ENCODE measurements at places on chromosomes 12 and 14. TPM values are rescaled to one million over a fixed set of nuclear protein-coding genes. Genes with fewer than 3 reads are reported as not detected.
A peak's percentile ranks its signal among the peaks of the same experiment; 100 is the strongest.

GRCh38 chr12:112686373-112686772 lies 105.2 kb upstream of the RPH3A start:
- DNase-seq = no peak

Gene IRAK4
- total RNA-seq = 23.6 TPM

- DNase-seq = peak; percentile 62
These were observed 64.1 kb upstream of the PPP4R3A start for GRCh38 chr14:91573894-91574837.

Gene B4GALNT1
- 0.28 TPM for total RNA-seq

DNA sequence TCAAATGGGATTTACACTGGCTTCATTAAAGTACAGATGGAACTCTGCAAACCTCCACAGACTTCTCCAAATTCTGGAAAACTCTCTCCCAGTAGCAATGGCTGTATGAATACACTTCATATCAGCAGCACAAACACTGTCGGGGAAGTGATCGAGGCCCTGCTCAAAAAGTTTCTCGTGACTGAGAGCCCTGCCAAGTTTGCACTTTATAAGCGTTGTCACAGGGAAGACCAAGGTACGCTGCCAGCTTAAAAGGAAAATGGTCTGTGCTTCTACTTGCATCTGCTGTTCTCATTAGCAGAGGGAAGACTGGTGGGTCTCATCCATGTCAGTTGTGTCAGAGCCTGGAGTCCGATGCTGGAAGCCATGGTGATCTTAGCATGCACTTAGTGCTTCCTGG lies 71.0 kb downstream of the GNS start:
- no peak for DNase-seq

Gene FGD6
- total RNA-seq = 25.4 TPM

DNA sequence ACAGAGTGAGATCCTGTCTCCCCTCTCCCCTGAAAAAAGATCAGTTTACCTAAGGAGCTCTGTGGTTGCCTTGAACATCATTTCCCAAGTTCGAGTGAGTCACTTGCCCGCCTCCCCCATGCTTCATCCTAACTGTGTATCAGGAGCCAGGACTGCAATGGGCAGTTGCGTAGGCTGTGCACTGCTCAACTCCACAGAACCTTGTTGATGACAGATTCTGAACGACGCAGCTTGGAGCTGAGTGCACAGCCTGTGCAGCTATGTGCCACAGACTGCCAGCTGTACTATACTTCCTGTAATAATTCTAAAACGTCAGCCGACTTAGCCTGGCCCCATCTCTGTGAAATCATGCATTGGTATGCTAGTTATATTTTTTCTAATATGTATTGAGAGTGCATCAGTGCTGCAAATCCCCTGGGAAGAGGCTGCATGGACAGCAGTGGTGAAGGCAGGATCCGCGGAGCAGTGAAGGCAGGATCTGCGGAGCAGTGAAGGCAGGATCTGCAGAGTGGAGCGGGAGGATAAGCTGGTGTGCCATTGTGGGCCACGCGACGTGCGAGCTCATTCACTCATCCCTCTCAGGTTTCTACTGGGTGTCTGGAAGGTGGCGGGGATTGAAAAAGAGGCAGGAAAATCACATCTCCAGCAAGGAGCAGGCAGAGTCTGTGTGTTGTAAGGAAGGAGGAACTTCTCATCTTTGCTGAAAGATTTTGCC lies 80.8 kb downstream of the GALNT9 start:
- peak; percentile 26 for DNase-seq

DNA sequence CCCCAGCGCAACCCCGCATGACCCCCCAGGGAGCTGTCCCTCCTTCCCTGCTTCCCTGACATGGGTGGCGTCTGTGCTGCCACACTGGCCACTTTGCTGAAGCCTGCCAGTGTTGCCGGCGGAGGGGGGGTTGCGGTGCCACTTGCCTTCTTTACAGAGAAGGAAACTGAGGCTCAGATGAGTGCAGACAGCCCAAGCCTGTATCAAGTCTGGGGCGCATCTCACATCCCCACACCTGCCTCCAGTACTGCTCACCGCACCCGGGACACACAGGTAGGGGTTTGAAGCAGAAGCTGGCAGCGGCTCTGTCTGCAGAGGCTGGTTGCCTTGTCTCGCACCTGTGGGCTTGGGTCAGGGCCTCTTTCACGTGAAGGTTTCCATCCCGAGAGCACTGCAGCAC lies 104.7 kb upstream of the RTL1 start:
- DNase-seq = no peak

GRCh38 chr14:91839749-91840148 lies 27.6 kb downstream of the TC2N start:
- DNase-seq = no peak

- DNase-seq = no peak
These were observed 54.4 kb upstream of the C12orf50 start for GRCh38 chr12:88083634-88084033.

Gene CCDC175
- total RNA-seq = 0.24 TPM

- no peak for DNase-seq
These were observed 91.9 kb downstream of the KIF26A start for GRCh38 chr14:104230119-104230815.

DNA sequence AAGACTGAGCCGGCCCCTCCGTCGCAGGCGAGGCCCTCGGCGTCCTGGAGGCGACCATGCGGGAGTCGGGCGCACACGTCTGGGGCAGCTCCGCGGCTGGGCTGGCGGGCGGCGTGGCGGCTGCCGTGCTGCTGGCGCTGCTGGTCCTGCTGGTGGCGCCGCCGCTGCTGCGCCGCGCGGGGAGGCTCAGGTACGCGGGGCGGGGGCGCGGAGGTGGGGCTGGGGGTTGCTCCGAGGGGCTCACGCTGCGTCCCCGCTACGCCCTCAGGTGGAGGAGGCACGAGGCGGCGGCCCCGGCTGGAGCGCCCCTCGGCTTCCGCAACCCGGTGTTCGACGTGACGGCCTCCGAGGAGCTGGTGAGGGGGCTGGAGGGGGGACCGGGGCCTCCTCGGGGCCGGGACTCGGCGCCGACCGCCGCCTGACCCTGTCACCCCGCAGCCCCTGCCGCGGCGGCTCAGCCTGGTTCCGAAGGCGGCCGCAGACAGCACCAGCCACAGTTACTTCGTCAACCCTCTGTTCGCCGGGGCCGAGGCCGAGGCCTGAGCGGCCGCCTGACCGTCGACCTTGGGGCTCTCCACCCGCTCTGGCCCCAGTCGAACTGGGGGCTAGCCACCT lies 7.8 kb downstream of the AMN start:
- peak; percentile 79 for DNase-seq

GRCh38 chr12:131283191-131283861 lies 329.6 kb downstream of the ADGRD1 start:
- DNase-seq = no peak

- peak; percentile 100 for DNase-seq
These were observed at the start of the genes GPR137C and TXNDC16 for GRCh38 chr14:52552063-52552988. Gene GPR137C, plus strand, starts transcription at chr14:52552836. Its CDS starts 312 bp downstream, at chr14:52553148. Gene TXNDC16, minus strand, starts transcription at chr14:52552505. Its CDS starts 8,948 bp downstream, at chr14:52543557.

DNA sequence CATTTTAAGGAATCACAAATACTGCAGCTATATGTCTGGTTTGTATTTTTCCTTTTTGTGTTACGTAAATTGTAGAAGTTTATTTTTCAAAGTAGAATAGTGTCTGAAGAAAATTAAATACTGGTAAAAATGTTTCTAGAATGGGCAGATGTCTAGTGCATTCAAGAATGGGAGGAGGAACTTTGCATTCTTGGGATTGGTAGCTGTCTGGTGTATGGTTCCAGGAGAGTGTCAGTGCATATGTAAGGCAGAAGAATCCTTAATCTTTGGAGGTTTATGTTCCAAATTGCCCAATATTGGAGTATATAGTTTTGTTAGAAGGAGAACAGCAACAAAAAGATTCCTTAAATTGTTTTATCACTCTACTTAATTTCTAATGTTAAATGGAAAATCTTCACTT lies 13.5 kb downstream of the PAPOLA start:
- DNase-seq = no peak

- DNase-seq = no peak
These were observed 26.8 kb downstream of the EMP1 start for GRCh38 chr12:13223179-13223804.

- DNase-seq = no peak
These were observed 287.8 kb downstream of the NAV3 start for GRCh38 chr12:78118486-78118885.

GRCh38 chr12:27779920-27780611 lies at the start of the genes KLHL42 and MANSC4:
Gene KLHL42, plus strand, starts transcription at chr12:27780233. Its CDS starts 98 bp downstream, at chr12:27780331.
Gene MANSC4, minus strand, starts transcription at chr12:27780236. Its CDS starts 8,960 bp downstream, at chr12:27771276.
- DNase-seq = peak; percentile 87

DNA sequence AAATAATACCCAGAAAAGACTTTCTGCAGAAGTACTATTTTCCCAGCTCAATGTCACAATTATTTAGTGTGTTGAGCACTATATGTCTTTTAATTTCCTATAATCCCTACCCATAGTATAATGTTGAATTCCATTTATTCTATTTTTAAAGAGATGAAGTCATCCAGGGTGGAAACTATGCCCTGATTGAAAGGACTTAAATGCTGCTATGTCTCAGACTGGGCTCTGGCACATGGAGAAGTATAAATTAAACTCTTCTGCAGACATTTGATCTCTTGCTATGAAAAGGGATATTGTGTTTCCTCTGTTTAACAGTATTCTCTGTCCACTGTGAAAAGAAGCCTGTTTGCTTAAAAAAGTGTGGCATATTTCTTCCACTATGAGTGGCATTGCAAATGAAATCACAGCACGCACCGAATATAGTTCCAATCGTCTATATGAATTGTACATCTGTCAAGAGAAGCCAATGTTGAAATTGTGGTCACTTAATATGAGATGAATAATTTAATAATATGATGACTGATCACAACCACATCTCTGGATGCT lies 192.3 kb downstream of the BCAT1 start:
- DNase-seq = no peak

- DNase-seq = peak; percentile 52
These were observed 822 bp upstream of the SOX5 start for GRCh38 chr12:23950210-23950774.

DNA sequence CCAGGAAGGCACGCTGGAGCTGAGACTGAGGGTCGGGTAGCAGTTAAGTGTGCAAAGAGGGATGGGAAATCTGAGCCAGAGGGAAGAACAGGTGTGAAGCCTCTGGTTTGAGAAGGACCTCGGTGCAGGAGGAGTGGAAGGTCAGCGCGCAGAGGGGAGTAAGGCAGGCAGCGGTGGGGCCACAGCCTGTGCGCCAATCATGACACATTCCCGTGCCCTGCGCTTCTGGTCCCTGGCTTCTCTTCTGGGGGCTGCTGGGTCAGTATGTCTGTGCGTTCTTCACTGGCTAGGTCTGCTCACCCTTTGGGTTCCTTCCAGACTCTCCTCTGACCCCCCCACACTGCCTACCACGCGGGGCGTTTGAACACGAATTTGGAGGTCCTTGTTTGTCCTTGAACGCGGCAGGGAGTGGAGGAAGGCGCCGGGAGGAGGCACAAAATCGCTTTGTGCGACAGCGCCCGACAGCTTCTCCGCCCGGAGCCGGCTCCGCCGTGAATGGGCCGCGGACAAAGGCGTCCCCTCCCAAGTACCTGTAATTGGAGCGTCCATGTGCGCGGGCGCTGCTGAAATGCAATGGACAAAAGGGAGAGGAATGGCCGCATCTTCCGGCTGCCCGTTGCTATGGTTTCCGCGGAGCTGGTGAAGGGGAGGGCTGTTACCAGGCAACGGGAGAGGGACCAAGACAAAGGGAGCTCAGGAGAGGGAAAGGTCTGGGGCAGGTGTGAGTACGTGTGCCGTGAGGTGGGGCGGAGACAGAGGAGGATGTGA lies 207.2 kb upstream of the SRRM4 start:
- DNase-seq = peak; percentile 99

Gene ALG10
- total RNA-seq = 20.5 TPM

DNA sequence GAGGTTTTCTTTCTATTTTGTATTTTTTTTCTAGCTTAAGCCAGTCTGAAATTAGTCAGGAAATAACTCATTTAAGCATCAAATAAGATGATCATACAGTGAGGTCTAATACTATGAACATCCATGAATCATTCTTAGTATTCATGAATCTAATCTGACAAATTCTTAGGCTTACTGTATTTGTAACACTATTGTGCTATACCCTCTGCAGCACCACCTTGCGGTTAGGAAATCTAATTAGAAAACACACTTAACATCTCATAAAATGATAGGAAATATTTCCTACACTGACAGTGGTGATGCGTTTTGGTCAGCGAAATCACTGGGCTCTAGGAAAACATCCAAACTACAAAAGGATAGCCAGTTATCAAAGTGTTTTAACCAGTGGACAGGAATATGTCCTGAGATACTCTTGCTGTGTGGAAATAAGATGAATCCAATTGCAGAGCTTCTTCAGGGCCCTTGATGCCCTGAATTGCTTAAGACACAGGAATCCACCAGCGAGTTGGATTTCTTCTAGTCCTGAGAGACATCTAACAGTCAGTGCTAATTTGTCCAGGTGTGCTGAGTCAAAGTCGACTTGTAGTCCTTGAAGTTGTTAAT lies 109.3 kb upstream of the MYF6 start:
- DNase-seq = peak; percentile 41

- no peak for DNase-seq
These were observed 1.3 kb upstream of the SYCP3 start for GRCh38 chr12:101740566-101740965.

DNA sequence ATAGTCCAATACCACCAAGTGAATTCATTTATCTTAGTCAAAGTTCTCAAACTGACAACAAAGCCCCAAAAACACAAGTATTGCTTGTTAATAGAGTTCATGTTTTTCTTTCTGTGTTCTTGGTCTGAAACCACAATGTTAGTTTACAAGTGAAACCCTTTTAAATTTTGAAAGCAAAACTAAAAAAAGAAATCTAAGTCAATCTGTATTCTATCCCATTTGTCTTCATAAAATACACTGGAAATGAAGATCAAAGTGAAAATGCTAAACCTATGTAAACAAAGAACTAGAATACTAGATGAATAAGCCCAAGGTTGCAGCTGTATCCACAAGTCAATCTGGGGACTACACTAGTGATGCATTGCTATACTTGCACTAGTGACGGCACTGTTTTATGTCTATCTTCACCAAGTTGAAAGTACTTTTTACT lies 10.4 kb downstream of the MAP4K5 start:
- no peak for DNase-seq

Gene CCDC184
- total RNA-seq = 1.1 TPM

- no peak for DNase-seq
These were observed 4.7 kb downstream of the ANGEL1 start for GRCh38 chr14:76808011-76808410.

DNA sequence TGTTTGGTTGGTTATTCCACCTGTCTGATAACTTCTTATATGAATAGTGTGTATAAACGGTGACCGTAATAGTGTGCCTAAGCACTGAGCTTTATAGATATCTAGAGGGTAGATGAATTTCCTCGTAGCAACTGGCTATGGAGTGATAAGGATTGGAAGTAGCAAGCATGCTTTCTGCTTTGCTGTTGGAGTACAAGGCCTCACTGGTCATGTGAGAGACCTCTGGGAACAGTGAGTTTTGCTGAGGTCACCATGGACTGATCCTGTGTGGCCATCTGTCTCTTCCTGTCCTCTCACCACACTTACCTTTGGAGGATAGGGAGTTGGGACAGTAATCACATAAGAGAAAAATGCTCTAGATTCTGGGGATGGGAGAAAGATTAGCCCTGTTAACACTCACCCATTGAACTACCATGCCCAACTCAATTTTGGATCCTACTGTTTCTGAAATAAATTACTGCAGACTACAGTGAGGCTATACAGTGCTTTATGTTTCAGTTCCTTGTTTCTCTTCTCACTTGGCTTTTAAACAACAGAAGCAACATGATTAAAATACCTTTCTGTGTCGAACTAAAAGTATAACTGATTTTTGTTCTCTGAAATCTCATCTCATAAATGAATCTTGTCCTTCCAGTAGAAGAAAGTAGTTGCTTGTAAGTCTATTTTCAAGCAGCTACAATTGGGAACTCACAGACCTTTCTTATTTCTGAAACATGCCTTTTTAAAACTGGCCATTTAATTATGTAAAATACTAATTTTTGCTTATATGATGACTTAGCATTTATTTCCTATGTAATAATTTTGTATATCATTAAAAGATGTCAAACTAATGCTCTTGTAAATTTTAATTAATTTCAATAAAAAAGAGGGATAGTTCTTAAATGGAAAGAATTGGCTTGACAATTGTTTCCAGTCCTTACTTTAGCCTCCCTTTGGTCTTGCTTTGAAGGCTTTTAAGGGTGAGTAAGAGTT lies 8.3 kb downstream of the TMX1 start:
- DNase-seq = no peak

Gene SLC25A47
- not detected for total RNA-seq
